ENCODE measurements at places on chromosomes 2 and 18. TPM values are rescaled to one million over a fixed set of nuclear protein-coding genes. Genes with fewer than 3 reads are reported as not detected.

The G6PC2 gene
- total RNA-seq, result not detected

The PLA2R1 gene
- total RNA-seq, result 12.5 TPM

The NEU4 gene
- total RNA-seq, result not detected

The ANKRD39 gene
- total RNA-seq, result 20.7 TPM

The SNORC gene
- total RNA-seq, result not detected

The UGT1A3 gene
- total RNA-seq, result not detected

The TMEM182 gene
- 4.3 TPM for total RNA-seq

The ZEB2 gene
- total RNA-seq, result 43.7 TPM

The MERTK gene
- 1.1 TPM for total RNA-seq

The PAX8 gene
- under 0.01 TPM for total RNA-seq

The COA5 gene
- 12.8 TPM for total RNA-seq

The OSGEPL1 gene
- 10.2 TPM for total RNA-seq

The RAB3GAP1 gene
- 35.3 TPM for total RNA-seq

The RPIA gene
- 3.9 TPM for total RNA-seq

The TLX2 gene
- not detected for total RNA-seq

The OTOS gene
- total RNA-seq, result not detected

The OSR1 gene
- 72.7 TPM for total RNA-seq

The TGFA gene
- total RNA-seq, result not detected

The HOXD13 gene
- not detected for total RNA-seq

The VWC2L gene
- total RNA-seq, result not detected

The GALNT5 gene
- total RNA-seq, result 4.2 TPM

The CCDC121 gene
- total RNA-seq, result 1.6 TPM

The FRZB gene
- total RNA-seq, result 0.49 TPM

The RAB1A gene
- 82.0 TPM for total RNA-seq

The PPP1R1C gene
- not detected for total RNA-seq

The GDF7 gene
- 0.36 TPM for total RNA-seq

The COL4A3 gene
- 3.1 TPM for total RNA-seq

The RASGRP3 gene
- 1.8 TPM for total RNA-seq

The KIF1A gene
- not detected for total RNA-seq

The LYG2 gene
- not detected for total RNA-seq

The IL36G gene
- not detected for total RNA-seq

The HMSD gene
- total RNA-seq, result not detected

The EDAR gene
- not detected for total RNA-seq

The APOB gene
- total RNA-seq, result under 0.01 TPM

The SNTG2 gene
- not detected for total RNA-seq

The EFHD1 gene
- 2.1 TPM for total RNA-seq

The HOXD11 gene
- total RNA-seq, result not detected

The PLGLB1 gene
- total RNA-seq, result not detected

The PLCD4 gene
- total RNA-seq, result 1.3 TPM

The PCARE gene
- total RNA-seq, result not detected

The AAK1 gene
- total RNA-seq, result 27.3 TPM

The ERFE gene
- total RNA-seq, result 24.2 TPM
